ENCODE measurements at places on chromosomes 12 and 14.
A peak's percentile ranks its signal among the peaks of the same experiment; 100 is the strongest.

DNA sequence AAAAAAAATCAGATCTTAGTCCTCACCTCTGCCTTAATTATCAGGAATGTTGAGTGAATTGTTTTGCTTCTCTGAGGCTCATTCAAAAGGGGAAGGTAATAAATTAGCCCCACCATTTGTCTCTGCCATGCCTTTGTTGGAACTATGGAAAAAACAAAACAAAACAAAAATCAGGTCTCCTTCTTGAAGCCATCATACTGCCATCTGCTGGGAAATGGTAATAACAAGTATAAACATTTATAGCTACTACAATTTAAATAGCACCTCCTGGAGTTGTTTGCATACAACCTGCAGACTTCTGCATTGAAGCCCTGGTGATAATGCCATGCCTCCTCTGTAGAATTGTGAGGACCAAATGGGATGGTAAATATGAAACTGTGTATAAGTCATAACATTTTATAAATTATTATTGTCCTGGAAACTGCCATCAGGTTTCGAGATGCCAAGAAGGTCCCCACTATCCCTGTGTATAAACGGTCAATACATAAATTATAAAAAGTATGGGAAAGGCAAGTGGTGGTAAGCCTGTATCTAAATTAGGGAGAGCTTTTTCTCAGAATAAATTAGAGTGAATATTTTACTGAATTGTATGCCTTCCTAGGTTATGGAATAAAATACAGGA, 87.2 kb upstream of the FGD4 start:
- peak; percentile 65 for DNase-seq

DNA sequence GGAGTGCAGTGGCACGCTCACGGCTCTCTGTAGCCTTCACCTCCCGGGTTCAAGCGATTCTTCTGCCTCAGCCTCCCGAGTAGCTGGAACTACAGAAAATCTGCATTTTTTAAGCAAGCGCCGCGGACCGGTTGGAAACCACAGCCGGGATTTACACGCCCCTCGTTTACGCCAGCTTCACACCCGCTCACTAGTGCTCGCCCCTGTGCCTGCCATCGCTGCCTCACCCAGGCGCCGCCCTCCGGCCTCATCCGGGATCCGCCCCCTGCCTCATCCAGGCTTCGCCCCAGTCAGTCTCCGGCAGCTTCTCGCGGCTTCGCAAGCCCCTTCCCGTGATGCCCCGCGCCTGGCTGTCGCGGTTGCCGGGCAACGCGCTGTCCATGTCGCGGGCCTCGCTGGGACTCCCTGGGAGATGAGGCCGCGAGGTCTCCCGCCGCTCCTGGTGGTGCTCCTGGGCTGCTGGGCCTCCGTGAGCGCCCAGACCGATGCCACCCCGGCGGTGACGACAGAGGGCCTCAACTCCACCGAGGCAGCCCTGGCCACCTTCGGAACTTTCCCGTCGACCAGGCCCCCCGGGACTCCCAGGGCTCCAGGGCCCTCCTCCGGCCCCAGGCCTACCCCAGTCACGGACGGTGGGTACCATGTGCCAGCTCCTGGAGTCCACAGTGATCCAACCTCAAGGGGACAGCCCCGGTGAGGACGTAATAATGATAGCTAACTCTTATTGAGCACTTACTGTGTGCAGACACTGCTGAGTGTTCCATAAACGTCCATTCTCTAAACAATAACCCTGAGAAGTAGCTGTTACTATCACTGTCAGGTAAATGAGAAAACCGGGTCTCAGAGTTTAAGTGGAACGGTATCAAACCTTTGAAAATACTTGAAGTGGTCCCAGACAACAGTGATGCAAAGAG, at the start of gene TCTN1:
Gene TCTN1 (plus strand): TSS at position 359 of the 914 bp plus-strand sequence. CDS start 54 bp downstream, at position 413.
- peak; percentile 88 for DNase-seq

DNA sequence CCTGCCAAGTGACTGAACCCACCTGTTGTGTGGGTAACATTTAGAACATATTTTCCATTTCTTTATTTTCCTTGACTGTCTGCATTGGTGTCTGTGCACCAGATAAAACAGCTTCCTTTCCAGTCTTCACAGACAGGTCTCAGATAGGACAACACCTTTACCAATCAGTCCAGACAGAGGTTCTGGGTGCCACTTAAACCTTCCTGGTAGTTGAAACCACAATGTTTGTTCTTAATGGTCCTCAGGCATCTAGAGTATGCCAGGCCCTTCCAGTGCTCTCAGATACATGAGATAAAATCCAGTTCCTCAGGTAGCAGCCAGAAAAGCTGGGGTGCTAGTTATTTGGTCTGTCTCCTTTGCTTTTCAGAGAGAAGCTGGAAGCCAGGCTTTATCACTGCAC, 7.0 kb upstream of the CLEC2D start:
- no peak for DNase-seq

- peak; percentile 64 for DNase-seq
These were observed 56.7 kb upstream of the CHGA start for GRCh38 chr14:92866181-92866752.

- no peak for DNase-seq
These were observed 113.0 kb downstream of the BEGAIN start for GRCh38 chr14:100474196-100474595.

DNA sequence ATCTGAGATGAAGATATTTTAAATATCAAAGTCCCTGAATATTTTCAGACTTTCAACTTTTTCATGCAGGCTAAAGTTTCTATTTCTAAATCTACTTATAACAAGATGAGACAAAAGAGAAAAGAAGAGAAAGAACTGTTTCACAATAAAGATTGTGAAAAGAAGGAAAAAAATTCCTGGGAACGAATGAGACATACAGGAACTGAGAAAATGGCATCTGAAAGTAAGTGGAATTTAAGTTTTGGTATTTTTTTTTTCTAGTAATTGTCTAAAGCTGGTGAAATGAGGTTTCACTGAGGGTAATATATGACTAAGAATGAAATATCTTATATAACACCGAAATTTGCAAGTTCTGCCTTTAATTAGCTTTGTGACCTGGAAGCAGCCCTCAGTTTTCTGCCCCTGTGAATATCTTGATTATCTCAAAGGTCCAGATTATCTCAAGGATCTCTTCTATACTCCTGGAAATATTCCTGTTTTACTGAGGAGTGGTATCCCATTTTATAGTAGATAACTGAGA, 55.7 kb upstream of the PRPF39 start:
- DNase-seq: no peak

DNA sequence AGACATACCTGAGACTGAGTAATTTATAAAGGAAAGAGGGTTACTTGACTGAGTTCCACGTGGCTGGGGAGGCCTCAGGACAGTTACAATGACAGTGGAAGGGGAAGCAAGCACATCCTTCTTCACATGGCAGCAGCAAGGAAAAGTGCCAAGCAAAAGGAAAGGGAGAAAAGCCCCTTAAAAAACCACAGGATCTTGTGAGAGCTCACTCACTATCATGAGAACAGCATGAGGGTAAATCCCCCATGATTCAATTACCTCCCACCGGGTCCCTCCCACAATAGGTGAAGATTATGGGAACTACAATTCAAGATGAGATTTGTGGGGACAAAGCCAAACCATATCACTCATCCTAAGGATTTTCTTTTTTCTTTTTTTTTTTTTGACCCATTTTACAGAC, 177.8 kb upstream of the EEA1 start:
- DNase-seq: no peak

GRCh38 chr14:24513009-24513408, 4.9 kb upstream of the CMA1 start:
- DNase-seq: no peak

DNA sequence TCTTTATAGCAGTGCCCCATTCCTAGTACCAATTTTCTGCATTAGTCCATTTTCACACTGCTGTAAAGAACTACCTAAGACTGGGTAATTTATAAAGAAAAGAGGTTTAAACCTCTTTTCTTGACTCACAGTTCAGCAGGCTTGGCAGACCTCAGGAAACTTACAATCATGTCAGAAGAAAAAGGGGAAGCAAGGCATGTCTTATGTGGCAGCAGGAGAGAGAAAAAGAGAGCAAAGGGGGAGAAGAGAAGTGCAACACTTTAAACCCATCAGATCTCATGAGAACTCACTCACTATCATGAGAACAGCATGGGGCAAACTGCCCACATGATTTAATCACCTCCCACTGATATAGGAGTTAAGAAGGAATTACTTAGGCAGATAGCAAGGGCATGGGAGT, 101.6 kb upstream of the PLEKHG7 start:
- no peak for DNase-seq

DNA sequence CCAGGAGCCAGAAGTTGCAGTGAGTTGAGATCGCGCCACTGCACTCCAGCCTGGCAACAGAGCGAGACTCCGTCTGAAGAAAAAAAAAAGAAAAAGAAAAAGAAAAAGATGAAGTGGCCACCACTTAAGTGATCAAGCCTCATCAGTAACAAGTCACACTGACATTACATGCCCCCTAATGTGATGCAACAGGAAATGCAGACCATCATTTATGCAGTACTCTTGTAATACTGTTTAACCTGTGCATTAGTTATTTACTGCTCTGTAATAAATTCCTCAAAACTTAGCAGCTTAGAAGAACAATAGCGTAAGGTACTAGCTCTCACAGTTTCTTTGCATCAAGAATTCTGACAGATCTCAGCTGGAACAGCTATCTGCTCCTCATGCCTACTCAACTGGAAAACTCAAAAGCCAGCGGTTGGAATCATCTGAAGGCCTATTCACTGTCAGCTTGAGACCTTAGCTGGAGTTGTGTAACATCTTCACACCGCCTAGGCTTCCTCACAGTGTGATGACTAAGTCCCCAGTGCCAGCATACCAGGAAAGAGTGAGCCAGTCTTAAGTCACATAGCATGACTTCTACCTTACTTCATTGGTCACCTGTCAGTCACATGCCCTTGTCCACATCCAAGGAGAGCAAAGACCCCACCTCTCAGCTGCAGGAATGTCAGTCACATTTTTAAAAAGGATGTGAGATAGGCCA, 31.5 kb downstream of the EPS8 start:
- DNase-seq: peak; percentile 95

DNA sequence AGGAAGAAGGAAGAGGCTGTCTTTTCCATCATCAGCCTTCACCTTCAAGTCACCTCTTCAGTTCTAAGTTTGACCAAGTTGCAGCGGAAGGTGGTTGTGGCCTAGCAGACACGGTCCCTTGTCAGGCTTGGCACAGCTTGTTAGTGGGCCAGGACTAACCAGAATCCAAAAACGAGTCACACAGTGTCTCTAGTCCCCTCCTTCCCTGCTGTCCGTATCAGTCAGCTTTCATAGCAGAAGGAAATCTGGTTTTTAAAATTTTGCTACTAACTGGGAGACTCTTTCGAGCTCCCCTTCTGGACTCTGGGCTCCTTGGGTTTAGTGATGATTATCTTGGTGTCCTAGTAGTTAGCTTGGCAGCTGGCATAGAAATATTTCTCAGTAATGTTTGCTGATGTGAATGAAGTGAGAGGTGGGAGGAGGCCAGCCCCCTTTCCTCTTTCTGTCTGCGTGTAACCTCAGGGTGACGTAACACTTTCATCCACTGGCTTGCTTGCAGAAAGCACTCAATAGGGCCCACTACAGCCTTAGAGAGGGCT, 3.8 kb downstream of the ETV6 start:
- DNase-seq: no peak

DNA sequence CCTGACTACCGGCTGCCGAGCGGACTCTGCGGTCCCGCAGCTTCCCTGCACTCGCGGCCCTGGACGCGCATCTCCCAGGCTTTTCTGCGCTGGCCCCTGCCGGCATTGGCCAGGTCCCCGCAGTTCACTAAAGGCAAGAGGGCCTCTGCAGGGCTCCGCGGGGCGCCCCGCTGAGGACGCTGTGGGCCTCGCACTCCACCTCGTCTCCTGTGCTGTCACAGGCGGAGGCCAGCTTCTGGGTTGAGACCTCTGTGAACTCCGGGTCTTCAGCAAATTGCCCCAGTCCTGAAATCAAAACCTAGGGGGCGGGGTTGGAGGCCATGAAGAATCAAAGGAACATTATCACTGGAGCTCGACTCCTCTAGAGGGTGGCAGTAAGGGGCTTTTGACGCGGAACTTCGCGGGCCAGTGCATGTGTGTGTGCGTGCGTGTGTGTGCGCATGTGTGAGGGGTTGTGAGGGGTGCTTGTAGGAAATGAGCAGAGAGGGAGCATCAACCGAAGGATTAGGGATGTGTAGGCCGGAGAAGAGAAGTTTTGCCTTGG, 68.5 kb upstream of the CAPRIN2 start:
- no peak for DNase-seq

DNA sequence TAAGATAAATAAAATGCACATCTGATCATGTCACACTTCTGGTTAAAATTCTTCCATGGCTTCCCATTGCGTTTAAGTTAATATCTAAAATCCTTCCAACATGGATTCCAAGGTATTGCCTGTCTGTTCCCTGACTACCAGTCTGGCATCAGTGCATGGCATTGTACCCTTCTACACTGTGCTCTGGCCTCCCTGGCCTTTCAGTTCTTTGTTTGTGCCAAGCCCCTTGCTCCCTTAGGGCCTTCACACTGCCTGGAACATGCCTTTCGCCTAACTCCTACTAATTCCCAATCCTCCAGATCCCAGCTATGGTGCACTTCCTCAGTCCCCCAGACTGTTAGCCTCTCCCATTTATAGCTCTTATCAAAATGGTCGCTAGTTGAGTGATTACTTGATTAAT, 6.3 kb downstream of the CIPC start:
- DNase-seq: no peak

DNA sequence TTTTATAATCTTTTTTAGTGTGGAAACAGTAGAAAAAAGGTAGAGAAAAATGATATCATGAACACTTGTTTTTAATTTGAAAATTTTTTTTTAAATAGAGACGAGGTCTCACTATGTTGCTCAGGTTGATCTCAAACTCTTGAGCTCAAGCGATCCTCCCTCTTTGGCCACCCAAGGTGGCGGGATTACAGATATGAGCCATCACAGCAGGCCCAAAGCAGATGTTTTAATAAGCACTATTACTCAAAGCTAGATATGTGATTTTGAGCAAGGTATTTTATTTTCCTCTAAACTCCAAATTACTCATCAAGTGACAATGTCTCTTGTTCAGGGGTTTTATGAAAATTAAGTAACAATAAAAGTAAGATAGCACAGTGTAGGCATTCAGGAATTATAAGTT, 10.7 kb upstream of the WDR89 start:
- no peak for DNase-seq

GRCh38 chr14:102922490-102923200, at the start of gene AMN:
AMN (plus strand) TSS chr14:102922663; CDS start chr14:102922689, 26 bp downstream.
- DNase-seq: no peak

GRCh38 chr14:88233915-88234314, 89.2 kb downstream of the KCNK10 start:
- DNase-seq: peak; percentile 14

GRCh38 chr12:3200814-3201233, 123.6 kb downstream of the TSPAN9 start:
- DNase-seq: no peak
